ENCODE measurements at places on chromosomes 7 and 10.

DNA sequence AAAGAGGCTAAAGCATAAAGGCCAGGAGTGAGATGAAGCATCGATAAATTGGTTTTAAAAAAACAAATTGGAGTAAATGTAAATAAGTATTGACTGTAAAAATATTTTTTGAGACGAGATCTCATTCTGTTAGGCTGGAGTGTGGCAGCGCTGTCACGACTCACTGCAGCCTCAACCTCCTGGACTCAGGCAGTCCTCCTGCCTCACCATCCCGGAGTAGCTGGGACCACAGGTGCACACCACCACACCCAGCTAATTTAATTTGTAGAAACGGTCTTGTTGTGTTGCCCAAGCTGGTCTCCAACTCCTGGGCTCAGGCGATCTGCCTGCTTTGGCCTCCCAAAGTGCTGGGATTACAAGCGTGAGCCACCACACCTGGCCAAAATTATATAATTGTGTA, 17.8 kb downstream of the HNRNPA2B1 start:
- peak; percentile 43 for DNase-seq

GRCh38 chr7:120233338-120233737, 39.6 kb upstream of the KCND2 start:
- DNase-seq: no peak

DNA sequence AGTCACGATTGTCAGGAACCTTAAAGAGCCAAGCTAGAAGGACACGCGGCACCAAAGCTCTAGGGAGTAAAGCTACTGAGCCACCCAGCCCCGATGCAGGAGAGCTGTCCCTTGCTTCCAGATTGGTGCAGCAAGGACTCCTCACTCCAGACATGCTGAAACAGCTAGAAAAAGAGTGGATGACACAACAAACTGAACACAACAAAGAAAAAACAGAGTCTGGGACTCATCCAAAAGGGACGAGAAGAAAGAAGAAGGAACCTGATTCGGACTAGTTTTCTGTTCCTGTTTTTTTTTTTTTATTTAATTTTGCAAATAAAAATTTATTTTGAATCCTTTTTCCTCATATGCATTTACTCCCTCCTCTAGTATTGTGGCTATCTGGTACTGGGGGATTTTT, 11.4 kb upstream of the HKDC1 start:
- DNase-seq: no peak

DNA sequence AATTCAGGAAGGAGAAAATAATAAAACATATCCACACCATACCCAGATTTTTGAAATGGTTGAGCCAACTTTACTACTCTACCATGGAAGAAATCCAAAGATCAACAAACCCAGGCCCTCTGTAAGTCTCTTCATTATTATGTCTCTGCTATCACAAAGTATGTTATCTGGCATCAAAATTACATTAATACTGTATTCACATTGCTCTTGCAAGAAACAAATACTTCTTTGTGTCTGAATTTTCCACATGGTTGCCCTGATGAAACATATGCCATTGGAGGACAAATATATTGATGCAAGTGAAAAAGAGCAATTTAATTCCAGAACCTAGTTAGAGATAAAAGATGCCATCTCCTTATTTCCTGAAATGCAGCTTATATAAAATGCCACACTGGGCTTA, 204.0 kb downstream of the FZD1 start:
- DNase-seq: no peak

DNA sequence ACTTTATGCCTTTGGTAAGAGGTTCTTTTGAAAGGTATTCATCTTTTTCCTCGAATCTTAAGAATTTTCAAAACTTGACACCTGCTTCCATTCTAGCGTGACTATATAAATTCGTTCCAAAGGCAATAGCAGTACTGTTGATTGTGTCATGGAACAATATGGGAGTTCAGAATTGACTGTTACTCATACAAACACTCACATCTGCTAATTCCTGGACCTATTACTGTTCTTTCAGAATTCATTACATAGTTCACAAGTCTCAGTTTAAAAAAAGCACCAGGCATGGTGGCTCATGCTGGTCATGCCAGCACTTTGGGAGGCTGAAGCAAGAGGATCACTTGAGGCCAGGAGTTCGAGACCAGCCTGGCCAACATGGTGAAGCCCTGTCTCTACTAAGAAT, 80.9 kb downstream of the CACNB2 start:
- no peak for DNase-seq

DNA sequence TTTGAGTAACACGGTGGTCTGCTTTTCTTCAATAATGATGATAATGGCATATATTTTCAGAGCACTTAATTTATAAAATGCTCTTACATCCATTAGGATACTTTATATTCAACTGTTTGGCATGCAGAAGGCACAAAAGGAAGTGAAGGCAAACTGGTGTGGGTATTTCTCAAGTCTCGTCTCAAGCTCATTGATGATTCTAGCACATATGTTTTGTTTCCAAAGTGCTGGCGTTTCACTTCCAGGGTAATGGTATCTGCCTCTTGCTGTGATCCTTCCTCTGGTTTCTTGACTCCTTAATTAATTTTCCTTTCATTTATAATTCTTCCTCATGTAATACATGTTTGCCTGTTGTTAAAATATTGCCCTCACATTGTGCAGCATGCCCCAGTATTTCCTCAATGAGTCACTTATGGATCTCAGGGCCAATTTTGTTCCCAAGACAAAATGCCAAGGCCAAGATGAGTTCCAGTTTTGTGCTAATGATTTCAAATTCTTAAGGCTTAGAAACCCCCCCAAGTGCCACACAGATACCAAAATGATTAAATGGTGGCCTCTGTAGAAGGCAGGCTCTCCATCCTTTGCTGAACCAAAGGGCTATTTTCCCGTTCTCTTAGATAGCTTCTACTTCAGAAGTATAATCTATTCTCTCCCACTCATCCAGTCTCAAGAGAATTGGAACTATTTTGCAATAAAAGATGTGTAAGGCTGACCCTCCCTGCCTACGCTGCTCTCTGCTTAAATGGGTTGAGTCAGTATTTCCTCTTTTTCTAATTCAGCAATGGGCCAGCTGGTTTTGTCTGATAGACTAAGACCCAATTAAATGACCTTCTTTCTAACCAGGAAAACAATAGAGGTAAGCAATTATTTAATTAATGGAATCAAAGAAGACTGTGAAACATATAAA, 171.2 kb downstream of the ZNF365 start:
- DNase-seq: peak; percentile 22

DNA sequence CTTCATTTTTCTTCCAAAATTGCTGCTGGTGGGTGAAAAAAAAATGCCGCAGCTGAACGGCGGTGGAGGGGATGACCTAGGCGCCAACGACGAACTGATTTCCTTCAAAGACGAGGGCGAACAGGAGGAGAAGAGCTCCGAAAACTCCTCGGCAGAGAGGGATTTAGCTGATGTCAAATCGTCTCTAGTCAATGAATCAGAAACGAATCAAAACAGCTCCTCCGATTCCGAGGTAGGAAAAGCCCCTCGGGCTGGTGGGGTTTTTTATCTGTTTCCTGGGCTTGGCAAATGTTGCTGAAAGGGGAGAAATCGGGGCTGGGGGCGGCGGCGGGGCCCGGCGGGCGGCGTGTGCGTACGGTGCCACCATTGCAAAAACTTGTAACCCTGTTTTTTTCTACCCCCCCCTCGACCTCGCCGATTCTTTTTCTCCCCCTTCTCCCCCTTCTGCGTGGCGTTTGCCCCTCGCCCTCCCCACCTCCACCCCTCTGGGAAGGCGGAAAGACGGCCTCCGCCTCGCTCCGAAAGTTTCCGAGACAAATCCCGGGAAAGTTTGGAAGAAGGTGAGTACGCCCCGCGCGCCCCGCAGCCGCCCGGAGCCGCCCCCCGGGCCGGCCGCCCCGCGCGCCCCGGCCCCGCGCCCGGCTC, 789 bp downstream of the TCF7L2 start:
- DNase-seq: no peak

GRCh38 chr10:24669285-24669852, 54.3 kb downstream of the ARHGAP21 start:
- DNase-seq: no peak

DNA sequence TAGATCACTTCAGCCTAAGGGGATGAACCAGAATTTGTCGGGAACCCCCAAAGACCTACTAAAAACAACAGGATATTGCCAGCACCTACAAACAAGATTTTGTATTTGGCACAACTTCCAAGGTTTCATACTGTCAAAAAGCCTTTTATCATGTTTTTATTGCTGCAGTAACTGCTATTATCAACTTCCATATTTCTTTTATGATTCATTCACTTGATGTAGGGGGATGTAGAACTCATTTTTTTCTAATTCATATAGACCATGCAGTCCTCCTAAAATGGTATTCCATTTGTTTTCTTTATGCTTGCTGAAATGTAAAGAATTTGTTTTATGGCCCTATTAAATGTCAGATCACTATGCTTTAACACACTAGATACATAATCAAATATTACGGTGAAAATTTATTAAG, 30.0 kb upstream of the WNT16 start:
- no peak for DNase-seq

DNA sequence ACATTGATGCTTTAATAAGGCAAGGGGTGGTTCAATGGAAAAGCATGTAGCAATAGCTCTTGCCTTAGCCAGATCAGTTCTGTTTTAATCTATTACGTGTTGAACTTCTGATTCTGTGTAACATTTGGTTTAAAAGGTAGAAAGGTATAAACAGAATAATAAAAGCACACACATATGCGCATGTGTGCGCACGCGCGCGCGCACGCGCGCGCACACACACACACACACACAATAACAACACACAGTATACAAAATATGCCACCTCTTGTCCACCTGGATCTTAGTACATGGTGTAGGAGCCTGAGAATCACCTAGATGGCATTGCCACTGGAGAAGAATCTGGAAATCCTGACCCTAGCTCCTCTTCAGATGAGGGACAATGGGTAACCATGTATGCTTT, 49.6 kb upstream of the TEX47 start:
- no peak for DNase-seq

DNA sequence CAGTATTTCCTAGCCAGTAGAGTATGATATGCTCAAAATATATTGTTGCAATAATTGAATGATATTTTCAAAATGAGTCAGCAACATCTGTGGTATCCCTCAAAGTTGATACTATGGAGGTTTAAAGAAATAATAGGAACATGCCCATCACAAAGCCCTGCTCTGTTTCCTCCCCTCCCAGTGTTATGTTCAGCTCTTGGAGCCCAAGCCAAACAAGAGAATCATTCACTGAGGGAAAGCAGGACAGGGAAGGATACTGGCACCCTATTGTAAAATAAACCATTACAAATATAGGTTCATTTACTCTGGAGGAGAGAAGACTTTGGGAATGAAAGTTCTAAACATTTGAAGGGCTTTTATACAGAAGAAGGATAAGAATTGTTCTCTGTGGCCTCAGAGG, 37.6 kb downstream of the SORCS3 start:
- DNase-seq: no peak

GRCh38 chr10:33137356-33138005, 179.5 kb upstream of the ITGB1 start:
- no peak for DNase-seq

DNA sequence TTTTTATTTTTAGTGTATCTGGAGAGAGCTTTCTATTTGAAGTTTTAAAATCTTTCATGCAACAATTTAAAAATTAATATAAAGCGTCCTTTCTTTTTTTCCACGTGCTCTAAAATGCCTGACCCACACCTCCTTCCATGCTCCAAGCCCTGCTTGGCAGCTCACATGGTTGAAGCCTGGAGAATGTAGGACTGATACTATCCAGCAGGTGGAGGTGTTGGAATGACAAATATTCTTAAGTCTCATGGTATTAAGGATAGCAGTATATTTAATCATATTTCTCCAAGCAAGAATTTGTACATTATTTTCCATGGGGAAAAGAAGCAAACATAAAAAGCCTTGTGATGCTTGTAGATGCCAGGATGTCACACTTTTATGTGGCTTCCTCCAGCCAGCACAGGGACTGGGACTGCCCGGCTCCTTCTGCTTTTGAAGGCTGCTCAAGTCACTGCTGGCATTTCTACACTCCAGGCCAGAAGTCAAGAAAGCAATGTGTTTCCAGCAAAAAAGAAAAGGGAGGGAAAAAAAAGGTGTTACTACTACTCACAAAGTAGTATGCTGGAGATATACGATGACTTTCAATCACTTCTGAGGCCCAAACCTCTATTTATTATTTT, 49.7 kb downstream of the BZW2 start:
- DNase-seq: peak; percentile 12

DNA sequence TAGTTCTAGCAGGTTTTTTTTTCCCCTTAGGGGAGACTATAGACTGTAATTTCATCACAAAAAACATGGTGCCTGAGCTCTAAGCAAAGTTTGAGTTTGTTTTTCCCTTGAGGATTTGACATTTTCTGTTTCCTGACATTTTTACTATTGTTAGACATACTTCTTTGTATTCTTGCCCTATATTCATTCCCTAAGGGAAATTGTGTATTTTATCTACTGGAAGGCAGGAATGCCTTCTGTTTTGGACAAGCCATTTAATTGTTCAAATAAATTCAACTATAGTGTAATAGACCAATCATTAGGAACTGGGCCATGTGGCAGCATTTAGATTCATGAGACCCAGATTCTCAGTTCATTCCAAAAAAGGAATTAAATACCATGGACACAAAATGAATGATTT, 335.0 kb downstream of the EXOC4 start:
- no peak for DNase-seq

DNA sequence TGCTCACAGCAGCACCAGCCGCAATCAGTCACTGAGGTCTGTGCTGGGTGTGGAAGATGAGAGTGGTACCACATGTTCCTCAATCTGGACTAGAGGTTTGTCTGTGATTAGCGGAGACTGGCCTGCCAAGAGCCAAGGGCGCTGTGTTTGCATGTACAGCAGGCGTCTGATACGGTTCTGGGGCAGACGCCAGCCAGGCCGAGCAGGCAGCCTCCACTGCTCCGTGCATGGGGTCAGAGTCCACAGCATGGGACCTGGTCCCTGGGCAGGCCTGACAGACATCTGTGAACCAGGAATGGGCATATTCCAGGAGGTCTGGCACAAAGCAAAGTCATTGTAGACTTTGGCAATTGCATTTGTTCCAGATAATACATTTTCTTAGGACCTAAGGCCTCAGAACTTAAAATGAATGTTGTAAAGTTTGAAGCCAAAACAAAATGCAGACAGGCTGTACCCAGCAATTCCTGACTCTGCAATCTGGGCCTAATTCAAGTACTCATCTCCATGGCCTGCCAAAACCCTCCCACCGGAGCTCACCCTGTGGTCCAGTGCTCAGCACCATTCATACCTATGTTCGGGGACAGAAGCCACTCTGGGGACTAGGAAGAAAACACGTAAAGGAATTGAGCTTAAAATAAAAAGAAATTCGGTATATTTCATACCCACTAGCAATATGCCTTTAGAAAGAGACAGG, 50.0 kb upstream of the FAM20C start:
- DNase-seq: no peak

- no peak for DNase-seq
Measured at GRCh38 chr10:103691723-103692435, 163.5 kb downstream of the SH3PXD2A start.

GRCh38 chr10:62699148-62699547, 105.4 kb upstream of the ADO start:
- no peak for DNase-seq

All from CD4-positive, alpha-beta T cell treated with Interferon alpha-2 for 1 hour (primary cell).